ENCODE measurements at places on chromosomes 6 and 20. TPM values are rescaled to one million over a fixed set of nuclear protein-coding genes. Genes with fewer than 3 reads are reported as not detected.

Gene TAP2
- total RNA-seq, result 117 TPM

Gene PGC
- not detected for total RNA-seq

Gene SNX3
- total RNA-seq, result 65.8 TPM

Gene HDAC2
- 46.6 TPM for total RNA-seq

Gene FOXP4
- 4.7 TPM for total RNA-seq

Gene SNAP25
- 0.39 TPM for total RNA-seq

Gene PPP1R3G
- 0.24 TPM for total RNA-seq

Gene DBNDD2
- total RNA-seq, result 17.8 TPM

Gene OR2B6
- total RNA-seq, result not detected

Gene F13A1
- total RNA-seq, result 42.2 TPM

Gene CLPSL1
- not detected for total RNA-seq

Gene MOG
- total RNA-seq, result not detected

Gene TAPBP
- 386 TPM for total RNA-seq
